ENCODE measurements at places on chromosomes 13 and 19.

GRCh38 chr19:38079926-38080380 lies 144.1 kb downstream of the DPF1 start:
- DNase-seq: no peak

GRCh38 chr13:22091222-22091970 lies 420.5 kb downstream of the FGF9 start:
- DNase-seq: no peak

DNA sequence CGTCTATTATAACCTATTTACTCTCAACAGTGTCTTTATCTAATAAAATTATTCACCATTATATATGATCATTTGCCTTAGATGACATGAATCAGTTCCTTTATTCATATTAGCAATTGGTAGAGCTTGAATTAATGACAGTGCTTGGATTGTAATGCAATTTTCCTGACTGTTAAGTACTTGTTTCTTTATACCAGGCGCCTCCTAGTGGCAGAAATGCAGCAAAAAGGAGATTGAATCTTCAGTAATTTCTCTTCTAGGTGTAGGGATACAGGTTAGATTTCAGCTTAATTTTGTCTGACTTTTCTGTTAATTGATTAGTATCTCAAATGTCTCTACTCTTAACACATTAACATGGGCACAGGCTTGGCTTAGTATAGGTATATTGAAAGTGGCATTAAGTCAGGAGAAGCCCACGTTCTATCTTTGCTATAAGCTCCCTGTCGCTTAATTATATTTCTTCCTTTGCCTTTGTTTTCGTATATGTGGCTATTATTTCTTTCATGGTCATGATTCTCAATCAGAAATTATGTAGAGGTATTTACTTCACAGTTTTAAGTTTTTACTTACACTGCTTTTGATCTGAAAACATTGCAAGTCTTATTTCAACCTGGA lies 9.1 kb upstream of the LHFPL6 start:
- no peak for DNase-seq

GRCh38 chr13:27160657-27161295 lies 10.8 kb downstream of the USP12 start:
- DNase-seq: no peak

DNA sequence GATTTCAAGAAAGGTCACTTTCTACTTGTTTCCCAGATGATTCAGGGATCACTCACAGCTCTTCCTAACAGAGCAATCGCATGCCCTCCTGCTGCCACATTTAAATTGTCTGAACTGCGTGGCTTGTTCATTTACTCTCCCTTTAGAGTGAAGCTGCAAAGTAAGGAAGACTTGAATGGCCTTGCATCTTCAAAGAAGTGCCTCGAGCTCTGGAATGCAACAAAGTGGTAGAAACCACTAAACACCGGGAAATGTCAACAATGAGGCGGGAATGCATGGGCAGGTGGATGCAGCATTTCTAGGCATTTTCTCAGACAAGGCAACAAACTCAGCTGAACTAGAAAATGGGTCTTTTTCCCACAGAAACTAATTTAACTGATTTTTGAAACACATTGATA lies 10.3 kb upstream of the DACH1 start:
- DNase-seq: no peak

GRCh38 chr19:888581-889385 lies 4.2 kb downstream of the MED16 start:
- no peak for DNase-seq

GRCh38 chr13:20977394-20977793 lies 74.8 kb upstream of the XPO4 start:
- no peak for DNase-seq

DNA sequence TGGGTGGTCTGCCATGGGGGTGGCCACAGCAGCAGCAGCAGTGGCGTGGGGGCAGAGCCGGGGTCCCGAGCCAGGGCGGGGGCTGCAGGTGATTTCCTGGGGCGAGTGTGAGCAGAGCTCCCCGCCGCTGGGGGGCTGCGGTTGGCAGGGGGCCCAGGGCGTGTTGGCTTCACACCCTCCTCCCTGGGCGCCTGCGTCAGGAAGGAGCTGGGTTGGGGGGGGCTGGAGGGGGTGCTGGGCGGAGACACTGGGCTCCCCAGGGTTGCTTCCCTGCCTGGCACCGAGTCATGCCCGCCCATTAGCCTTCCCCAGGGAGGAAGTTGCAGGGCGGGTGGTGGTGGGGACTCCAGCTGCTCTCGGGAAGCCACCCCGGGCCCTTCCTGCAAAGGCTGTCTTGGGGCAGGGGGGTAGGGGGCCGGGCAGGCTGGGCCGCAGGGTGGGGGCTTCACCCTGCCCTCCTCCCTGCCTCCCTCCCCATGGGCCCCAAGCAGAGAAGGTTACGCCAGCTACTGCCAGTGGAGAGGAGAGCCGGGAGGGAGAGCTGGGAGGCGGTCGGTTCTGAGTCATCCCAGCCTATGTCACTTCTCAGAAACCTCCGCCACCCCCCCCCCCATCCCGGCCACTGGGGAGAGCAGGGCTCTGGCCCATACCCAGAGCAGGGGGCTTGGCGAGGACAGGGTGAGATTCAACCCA lies 4.6 kb downstream of the MIDN start:
- peak; percentile 73 for DNase-seq

- DNase-seq: no peak
These were observed 15.2 kb downstream of the SUGP1 start for GRCh38 chr19:19305066-19305465.

DNA sequence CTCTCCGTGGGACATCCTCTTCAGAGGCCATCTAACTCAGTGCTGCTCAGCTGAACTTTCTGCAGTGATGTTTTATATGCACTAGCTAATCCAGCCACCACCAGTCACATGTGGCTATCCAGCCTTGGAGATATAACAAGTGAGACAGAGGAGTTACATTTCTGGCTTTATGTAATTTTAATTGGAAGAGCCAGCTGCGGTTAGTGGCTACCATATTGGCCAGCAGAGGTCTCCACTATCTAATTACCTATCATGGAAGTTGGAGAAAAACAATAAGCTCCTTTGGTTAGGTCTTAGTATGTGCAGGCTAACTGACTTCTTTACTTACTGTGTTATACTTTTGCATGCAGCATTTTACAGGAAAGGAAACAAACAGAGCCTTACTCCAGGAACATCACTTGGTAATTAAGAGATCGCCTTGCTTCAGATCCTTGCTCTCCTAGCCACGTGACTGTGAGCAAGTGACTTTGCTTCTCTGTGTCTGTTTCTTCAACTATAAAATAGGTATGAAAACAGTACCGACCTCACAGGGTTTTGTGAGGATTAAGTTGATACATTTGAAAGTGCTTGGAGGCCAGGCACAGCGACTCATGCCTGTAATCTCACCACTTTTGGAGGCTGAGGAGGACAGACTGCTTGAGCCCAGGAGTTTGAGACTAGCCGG lies 1.6 kb upstream of the KLK10 start:
- DNase-seq: no peak

- no peak for DNase-seq
These were observed 14.3 kb downstream of the FZR1 start for GRCh38 chr19:3520166-3521103.
